WTC11 (cell line): ENCODE measurements at places on chromosomes 5 and 9.

- DNase-seq: peak; percentile 81
Measured at GRCh38 chr9:21965401-21965951, 28.7 kb downstream of the CDKN2A start.

DNA sequence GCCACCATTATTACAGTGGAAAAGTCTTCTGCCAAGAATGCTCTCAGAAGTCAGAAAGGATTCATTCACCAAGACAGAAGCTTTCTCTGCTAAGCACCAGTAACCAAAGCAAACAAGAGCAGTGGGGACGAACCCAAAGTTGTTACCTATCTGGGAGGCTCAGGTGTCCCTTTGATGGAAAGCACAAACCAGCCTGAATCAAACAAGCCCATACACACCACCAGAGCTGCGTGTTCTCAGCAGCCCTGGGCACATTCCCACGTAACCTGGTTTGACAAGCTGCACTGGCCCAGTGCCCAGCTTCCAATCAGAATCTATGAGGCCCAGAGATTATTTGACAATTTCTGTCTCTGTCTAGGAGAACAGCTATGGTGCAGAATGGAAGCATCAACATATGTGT, 252.6 kb downstream of the ACTL7B start:
- DNase-seq: no peak

GRCh38 chr5:57824047-57824446, 341.4 kb upstream of the ACTBL2 start:
- DNase-seq: no peak

GRCh38 chr9:124248066-124248465, 9.7 kb upstream of the NEK6 start:
- no peak for DNase-seq

GRCh38 chr9:89631384-89631783, 26.6 kb downstream of the GADD45G start:
- DNase-seq: no peak

DNA sequence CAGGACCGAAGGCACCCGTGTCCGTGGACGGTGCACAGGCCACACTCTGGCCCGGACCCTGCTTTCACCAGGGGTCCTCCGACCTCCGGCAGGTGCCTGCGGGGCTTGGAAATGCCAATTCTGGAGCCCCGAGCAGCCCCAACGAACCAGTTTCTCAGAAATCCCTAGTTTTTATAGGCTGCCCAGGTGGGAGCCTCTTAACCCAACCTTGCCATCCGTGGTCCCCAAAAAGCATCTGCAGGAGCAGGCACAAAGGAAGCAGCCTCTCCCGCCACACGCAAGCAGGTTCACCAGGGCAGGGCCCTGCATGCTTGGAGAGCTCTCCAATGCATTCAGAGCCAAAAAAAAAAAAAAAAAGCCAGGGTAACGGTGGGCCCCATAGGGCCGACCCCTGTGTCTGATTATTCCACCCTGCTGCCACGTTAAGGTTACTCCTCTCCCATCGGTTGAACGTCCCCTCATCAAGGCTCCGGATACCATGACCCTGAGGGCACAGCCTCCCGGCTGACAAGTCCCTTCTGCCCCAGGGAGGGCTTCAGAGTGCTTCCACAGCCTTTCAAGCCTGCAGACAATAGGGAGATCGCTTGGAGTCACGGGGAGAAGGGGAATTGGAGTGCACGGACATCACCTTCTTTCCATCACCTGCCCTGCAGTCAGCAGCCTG, 796 bp upstream of the TPRN start:
- DNase-seq: no peak

DNA sequence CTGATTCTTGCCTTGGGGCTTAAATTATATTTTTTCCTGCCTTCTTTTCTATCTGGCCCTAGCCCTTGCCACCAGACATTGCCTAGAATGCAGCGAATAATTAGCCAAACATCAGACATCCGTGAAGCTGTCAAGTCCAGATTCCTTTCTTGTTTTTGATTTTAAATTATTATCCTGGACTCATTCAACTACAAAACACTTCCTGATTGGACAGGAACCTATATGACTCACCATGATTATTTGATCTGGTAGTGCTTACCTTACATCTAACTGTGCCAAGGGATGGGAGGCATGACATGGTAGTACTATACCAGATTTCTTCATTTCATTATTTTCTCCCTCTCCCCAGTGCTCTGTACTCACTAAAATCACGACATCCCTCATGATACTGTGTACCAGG, 829.6 kb downstream of the TLR4 start:
- DNase-seq: no peak

GRCh38 chr9:81621785-81622259, 67.5 kb downstream of the TLE1 start:
- DNase-seq: peak; percentile 71

GRCh38 chr5:160280384-160281095, 31.8 kb downstream of the CCNJL start:
- DNase-seq: no peak

GRCh38 chr5:108941746-108942145, 194.0 kb downstream of the FER start:
- no peak for DNase-seq

- no peak for DNase-seq
Measured at GRCh38 chr5:72410688-72411295, 90.6 kb downstream of the PTCD2 start.

DNA sequence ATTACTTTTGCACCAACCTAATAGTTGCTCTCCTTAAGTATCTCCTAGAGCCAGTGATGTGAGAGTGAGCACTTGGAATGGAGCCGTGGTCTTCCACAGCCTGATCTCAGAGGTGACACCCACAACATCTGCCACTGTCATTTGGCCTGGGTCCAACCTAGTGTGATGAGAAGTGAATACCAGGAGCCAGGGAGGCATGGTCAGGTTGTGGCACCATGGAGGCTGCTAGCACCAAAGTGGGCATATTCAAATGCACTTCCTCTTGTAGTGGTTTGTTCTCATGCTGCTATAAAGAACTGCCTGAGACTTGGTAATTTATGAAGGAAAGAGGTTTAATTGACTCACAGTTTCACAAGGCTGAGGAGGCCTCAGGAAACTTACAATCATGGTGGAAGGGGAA, 22.6 kb upstream of the CEP72 start:
- DNase-seq: no peak

- DNase-seq: no peak
Measured at GRCh38 chr5:123176224-123176937, 87.3 kb downstream of the PRDM6 start.

DNA sequence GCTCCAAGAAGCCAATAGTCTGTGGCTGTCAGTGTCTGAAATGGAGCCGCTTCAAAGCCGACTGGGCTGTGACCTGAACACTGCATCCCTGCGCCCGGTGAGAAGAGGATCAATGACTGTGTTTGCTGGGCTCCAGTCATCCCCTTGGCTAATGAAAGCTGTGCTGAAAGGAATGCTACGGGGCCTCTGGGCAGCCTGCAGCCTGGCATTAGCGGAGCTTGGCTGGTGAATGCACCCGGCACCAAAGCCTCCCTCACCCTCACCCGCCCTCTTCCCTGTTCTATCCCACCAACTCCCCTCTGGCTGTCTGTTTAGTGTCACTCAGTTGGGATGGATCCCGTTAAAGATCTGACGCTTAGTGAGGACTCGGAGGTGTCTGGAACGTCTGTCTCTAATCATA, 355.3 kb downstream of the BNC2 start:
- peak; percentile 36 for DNase-seq
